ENCODE measurements at places on chromosomes 1 and 21.
A peak's percentile ranks its signal among the peaks of the same experiment; 100 is the strongest.

DNA sequence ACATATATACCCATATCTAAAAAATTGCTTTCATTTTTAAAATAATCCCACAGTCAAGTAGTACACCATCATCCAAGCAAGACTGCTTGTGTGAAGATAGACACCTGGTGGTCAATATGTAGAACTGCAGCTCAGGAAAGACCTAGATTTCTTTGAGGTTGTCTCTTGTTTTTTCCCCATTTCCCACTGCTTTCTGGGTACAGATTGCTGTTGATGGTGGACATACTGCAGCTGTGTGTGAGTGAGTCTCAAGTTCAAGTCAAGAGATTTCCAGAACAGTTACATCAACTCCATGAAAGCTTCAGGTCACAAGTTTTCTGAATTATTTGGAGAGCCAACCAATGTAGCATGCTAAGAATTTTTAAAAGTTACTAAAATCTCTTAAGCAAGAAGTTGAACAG is 306.4 kb downstream of the DUSP10 start:
- no peak for DNase-seq

DNA sequence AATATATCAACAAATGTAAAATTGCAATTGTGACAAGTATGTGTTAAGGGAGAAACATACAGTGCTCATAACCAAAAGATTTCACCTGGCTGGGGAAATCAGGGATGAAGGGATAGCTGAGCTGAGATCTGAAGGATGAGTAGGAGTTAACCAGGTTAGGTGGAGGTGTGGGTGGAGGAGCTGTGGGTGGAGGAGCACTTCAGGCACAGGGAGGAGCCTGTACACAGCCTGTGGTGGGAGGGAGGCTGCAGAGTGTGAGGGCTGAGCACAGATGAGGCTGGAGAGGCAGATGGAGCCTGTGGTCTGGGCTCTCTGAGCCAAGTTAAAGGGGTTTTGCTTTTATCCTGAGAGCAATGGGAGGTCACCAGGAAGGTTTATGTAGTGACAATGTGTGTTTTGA is 111.9 kb downstream of the XCL2 start:
- no peak for DNase-seq

DNA sequence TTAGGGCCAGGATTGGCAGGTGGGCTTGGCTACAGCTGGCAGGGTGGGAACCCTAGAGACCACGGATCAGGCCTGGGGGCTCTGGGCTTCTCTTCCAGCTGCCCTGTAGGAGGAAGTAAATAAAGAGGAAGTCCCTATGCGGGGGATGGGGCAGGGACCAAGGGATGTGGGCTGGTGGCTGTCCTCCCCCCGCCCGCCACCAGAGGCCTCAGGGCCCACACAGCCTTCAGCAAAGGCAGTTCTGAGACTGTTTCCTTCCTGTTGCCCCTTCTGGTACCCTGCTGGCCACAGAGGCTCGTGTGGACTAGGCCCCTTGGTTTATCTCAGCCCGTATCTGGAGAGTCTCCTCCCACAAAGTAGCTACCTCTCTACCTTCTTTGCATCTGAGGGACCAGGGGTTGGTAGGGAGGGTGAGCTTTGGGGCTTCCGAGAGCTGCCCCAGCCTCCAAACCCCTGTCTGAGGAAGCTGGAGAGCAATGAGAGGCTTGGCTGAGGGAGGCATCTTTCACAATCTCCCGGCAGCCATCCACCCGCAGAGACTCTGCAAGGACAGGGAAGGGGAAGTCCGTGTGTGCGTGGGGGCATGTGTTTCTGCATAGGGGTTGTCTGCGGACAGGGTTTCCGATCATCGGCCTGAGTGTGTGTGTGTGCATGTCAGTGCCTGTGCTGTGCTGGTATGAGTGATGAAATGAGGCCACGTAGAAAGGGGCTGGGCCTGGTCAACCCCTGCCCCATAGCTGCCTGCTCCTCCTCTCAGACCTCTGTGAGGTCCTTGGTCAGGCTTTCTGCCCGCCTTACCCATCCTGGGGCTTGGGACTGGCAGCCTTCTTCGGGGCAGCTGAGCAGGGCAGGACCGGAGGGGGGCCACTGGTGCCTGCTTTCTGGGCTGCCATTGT is 12.5 kb downstream of the RPS6KA1 start:
- peak; percentile 80 for DNase-seq

DNA sequence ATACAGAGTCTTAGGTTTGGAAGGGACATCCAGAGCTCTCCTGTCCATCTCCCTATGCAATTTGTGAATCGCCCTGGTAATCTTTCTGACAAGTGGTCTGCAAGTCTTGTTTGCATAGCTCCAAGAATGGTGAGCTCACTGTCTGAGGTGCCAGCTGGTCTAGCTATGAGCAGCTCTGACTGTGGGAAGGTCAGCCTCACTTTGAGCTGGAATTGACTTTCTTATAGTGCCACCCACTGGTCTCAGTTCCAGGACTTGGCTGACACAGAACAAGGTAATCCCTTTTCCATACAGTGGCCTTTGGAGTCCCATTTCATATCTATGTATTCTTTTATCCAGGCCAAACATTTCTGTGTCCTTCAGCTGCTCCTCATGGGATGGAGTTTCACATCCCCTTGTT is 95.6 kb upstream of the C8B start:
- peak; percentile 3 for DNase-seq

GRCh38 chr21:42063571-42064521 is 7.3 kb upstream of the UMODL1 start:
- DNase-seq: no peak

DNA sequence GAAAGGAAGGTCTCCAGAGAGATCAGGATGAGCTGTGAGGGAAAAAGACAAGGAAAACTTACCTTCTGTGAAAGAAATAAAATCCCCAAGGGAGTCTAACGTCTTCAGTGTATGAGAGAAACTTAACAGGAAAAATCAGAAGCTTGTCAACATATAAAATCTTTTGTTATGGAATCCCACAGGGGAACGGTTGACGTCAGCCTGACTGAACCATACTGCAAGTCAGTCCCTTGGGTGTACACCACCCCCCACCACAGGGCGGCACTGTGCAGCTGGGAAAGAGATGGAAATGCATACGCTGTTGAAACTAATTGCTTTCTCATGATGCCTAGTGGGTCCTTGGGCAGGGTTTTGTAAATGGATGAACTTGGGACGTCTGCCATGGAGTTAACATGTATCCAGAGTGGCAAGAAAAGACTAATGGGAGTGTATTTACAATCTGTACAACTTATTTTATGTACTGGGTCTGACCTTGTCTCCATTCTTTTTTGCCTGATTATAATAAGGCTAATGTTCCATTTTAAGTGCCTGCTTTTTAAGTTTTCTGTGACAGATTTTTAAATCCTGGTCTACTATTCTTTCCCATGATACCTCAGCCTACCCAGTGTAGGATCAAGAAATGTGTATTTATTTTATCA is 22.7 kb downstream of the UTP25 start:
- DNase-seq: no peak

- DNase-seq: no peak
Measured at GRCh38 chr21:26449161-26449560, 123.9 kb downstream of the CYYR1 start.

Measured in pancreas (tissue), 10 donors.